ENCODE measurements at places on chromosomes 4 and X. TPM values are rescaled to one million over a fixed set of nuclear protein-coding genes. Genes with fewer than 3 reads are reported as not detected.

- no peak for DNase-seq
Measured at GRCh38 chr4:86484241-86484640, 109.9 kb upstream of the PTPN13 start.

NUDT10 gene
- total RNA-seq, result 1.3 TPM

DNA sequence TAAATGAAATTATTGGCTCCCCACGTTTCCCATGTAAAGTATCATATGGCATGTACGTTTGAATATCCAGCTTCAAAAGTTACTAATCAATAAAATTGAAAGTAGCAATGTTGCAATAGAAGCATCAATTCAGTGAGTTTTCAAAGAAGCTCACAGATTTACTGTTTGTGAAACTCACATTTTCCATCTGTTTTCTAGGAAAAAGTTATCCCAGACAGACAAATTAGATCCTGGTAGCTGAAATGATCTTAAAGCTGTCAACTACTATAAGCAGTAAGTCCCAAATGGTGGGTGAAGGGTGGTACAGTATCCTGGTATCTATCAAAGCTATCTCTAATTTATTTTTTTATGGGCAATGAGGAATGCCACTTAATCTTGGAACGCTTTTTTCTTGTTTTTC lies 60.7 kb upstream of the MXRA5 start:
- DNase-seq, result no peak

GRCh38 chr4:179398414-179398813 lies 1956.2 kb upstream of the AGA start:
- no peak for DNase-seq

NMU gene
- not detected for total RNA-seq

DMRTC1B gene
- not detected for total RNA-seq

AFM gene
- not detected for total RNA-seq

NEUROG2 gene
- total RNA-seq, result not detected
